Activated naive CD4-positive, alpha-beta T cell (primary cell): ENCODE measurements at places on chromosomes 12 and 14.

DNA sequence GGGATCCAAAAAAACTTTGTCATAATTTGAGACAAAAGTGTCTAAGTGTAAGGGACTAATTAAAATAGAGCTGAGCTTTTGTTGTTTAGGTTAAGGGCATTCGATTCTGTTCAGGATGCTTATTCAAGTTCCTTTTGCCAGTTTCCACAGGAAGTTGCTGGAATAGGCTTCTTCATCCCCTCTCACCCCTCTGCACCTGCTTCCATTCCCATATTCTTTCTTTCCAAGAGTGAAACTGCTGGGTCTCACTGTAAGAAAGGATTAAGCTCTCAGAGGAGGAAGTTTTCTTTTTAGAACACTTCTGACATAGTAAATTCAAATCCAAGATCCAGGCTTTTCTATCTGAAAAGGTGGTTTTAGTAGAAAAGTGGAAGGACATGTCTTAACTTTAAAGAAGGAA, 61.4 kb downstream of the POLR3B start:
- DNase-seq = no peak

- DNase-seq = peak; percentile 31
Measured at GRCh38 chr14:106845286-106846087, 1319.1 kb downstream of the TMEM121 start.

GRCh38 chr12:89618113-89618862, 90.3 kb downstream of the ATP2B1 start:
- no peak for DNase-seq

DNA sequence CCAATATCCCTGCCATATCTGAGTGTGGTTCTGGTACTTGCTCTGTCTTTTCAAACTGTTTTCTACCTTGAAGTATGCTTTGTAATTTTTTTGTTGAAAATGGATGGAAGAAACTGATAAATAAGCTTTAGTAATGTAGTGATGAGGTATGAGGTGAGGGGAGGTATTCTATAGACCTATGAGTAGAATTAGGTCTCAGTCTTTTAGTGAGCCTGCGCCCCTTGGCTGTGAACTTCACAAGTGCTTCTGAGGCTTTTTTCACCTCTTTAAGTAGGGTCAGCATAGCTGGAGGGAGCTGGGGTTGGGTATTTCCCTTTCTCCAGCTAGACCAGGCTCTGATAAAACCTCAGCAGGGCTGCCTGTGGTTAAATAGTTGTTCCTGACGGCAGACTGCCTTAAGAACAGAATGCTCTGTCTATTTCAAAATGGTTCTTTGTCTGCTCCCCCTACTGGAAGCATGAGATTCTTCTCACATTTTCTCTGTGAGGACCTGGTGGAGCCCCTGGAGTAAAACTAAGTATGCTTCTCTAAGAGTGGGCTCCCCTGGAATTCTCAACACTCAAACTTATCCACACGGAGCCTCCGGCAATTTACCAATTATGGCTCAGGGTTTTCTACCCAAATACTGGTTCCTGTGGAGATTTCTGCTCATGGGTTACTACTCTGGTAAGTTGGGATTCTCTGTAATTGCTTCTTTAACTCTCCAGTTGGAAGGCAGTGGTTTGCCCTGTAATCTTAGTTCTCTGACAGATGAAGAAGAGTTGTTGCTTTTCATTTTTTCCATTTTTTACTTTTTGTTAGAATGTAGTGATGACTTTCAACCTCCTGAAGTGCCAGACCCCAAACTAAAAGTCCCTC, 13.1 kb downstream of the KRT5 start:
- DNase-seq = no peak

GRCh38 chr12:20063116-20063515, 305.2 kb upstream of the PDE3A start:
- DNase-seq = no peak

GRCh38 chr12:56198836-56199235, 9.6 kb upstream of the SMARCC2 start:
- DNase-seq = no peak

GRCh38 chr12:12622418-12622817, 10.7 kb downstream of the CREBL2 start:
- DNase-seq = no peak

DNA sequence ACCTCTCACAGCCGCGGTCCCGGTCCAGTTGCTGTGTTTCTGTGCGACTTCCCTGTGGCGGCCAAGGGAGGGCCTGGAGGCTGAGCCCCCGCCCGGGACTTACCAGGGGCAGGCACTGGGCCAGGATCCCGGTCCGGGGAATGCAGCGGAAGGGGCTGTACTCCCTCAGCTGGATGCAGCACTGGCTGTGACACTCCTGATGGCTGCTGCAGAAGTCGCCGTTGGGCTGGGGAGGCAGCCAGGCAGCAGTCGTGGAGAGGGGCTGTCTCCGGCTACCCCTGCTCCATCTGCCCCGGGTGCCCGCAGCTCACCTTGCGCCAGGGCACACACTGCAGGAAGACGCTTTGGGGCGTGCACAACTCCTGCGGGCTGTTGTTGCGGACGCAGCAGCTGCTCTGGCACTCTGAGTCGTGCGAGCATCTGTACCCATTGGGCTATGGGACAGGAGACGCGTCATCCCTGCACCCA, 6.2 kb downstream of the LRCOL1 start:
- DNase-seq = no peak

GRCh38 chr14:32329690-32330285, 690 bp downstream of the AKAP6 start:
- DNase-seq = no peak

DNA sequence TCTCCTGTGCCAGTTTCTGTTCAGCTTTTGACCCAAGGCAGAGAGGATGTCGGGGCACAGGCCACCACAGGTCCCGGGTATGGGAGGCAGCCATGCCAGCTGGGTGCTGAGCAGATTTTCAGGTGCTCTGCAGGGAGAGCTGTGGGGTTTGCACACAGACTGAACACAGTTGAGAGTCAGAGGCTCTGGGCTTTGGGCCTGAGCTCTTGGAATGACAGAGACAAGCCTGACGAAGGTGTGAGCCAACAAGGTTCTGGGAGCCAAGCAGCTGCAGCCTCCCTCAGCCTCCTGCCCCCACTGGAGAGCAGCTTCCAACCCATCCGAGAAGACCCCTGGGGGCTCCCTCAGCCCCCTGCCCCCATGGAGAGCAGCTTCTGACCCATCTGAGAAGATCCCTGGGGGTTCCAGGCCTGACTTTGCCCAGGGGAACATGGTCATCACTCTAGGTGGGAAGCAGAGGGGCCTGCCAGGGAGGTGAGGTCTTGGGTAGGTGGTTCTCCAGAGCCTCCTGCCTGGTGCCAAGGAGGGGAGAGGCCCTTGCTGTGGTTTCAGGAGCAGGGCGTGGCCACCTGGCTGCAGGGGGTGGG, 13.8 kb downstream of the FBRSL1 start:
- DNase-seq = no peak

DNA sequence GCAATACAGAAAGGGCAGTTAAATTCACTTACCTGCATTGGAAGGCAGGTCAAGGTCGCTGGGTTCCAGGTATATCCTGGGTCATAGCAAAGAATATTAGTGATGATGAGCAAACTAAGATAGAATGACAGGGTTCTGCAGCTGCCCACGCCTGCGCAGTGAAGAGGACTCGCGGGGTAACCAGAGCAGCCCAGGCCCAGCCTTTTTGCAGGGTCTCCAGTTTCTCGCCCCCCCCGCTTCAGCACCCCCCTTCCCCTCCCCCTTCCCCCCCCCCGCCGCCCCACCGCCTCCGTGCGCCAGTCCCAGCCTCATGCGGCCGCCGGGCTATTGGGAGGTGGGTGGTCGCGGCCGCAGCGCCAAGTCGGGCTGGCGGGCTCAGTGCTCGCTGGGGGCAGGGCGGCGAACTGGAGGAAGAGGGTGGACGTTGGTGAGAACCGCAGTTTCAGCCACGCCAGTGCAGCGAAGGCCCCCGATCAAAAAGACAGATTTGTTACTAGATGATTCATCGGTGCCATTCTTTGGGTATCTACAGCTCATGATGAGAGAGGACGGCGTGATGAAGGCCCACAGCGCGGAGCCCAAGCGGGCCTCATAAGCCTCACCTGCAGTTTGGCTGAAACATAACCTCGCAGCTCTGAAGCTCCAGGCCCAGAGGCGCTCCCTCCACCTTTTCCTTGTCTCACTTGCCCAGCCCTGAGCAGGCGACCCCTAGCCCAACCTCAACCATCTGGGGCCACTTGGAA, 20.2 kb downstream of the SLC2A3 start:
- DNase-seq = no peak

DNA sequence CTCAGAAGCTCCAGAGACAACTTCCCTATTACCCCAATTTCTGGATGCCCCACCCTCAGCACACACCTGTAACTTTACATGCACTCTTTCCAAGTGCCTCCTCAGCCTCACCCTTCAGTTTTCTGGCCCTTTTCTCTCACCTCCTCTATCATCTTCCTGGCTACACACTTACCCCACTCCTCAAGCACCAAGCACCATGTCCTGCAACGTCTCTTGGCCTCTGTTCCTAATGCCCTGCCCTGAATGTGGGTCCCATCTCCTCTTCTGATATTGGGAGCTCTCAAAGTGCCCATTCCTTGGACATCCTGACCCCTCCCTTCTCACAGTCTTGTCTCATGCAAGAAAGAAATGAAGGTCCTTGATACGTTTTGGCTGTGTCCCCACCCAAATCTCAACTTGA, 1.2 kb downstream of the KRT72 start:
- DNase-seq = no peak

DNA sequence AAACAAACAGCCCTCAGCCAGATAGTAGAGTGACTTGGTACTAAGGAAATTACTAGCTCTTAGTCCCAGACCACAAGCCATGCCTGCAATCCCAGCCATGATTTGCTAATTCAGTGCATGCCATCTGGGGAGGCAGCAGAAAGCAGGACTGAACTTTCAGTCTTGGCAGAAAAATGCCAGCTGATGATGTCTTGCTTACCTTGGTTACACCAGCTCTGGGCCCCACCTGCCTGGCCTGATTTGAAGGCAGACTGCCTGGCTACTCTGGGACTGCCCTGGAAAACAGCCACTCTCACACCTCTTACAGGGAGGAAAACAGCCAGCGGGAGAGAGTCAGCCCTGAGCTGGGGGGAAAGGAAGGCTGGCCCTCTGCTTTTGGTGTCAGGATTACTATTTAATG, 4.6 kb upstream of the UNC119B start:
- DNase-seq = no peak

DNA sequence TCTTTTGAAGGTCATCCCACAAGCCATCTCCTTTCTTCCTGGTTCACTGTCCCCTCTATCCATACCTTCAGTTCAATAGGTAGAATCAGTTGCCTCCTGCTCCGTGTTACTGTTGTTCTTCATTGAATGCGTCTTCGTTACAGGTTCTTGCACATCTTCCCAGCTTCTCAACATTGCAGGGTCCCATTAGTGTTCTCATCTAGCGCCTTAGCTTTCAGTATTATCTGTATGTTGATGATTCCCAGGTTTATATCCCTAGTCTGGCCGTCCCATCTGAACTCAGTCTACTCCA, 2.0 kb downstream of the SCFD1 start:
- no peak for DNase-seq

GRCh38 chr12:105273601-105274000, 37.6 kb upstream of the APPL2 start:
- DNase-seq = no peak

DNA sequence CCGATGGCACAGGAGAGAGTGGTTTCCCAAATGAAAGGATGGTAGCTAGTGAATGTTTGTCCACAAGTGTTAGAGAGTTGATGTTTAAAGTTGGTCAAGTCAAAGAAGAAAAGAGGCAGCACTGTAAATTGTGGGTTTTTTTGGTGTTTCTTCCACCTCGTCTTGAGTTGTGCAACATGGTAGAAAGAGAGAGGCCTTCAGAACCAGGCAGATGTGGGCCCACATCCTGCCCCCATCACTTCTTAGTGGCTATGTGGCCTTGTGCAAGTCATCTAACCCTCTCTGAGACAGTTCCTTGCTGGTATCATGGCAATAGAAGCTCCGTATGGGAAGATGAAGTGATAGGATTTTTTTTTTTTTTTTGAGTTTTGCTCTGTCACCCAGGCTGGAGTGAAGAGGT, 60.8 kb downstream of the NDUFA12 start:
- no peak for DNase-seq

DNA sequence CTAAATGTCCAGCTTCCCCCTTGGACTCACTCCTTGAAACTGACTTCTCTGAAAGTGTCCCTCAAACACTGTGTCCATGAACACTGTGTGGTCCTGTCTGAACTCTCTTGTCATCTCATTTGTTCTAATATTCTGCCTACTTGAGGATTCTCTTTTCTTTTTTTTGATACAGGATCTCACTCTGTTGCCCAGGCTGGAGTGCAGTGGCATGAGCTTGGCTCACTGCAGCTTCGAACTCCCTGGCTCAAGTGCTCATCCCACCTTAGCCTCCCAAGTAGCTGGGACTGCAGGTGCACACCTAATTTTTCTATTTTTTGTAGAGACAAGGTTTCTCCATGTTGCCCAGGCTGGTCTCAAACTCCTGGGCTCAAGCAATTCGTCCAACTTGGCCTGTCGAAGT, 4.9 kb upstream of the HEBP1 start:
- DNase-seq = no peak

GRCh38 chr14:105312973-105313372, 1.6 kb upstream of the PACS2 start:
- no peak for DNase-seq

GRCh38 chr14:104143521-104144452, 5.4 kb downstream of the KIF26A start:
- DNase-seq = no peak

- DNase-seq = no peak
Measured at GRCh38 chr14:76123426-76124225, 28.1 kb upstream of the GPATCH2L start.

GRCh38 chr12:80551897-80552296, 107.9 kb downstream of the PTPRQ start:
- DNase-seq = no peak

DNA sequence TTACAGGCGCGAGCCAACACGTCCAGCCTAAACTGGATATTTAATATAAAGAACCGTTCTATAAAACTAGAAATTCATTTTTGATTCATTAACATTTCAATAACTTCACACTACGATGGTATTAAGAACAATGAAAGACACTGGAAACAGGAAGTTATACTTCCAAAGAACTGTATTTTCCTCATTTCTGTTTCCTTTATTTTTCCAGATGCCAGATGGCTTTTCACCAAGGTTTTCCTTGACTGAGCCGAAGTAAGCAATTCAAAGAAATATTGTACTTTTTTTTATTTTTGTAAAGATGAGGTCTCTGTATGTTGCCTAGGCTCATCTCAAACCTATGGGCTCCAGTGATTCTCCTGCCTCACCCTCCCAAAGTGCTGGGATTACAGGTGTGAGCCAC, 28.2 kb downstream of the EEA1 start:
- no peak for DNase-seq

- no peak for DNase-seq
Measured at GRCh38 chr12:29024117-29024516, 125.0 kb upstream of the FAR2 start.

- no peak for DNase-seq
Measured at GRCh38 chr14:21408147-21408546, 24.3 kb upstream of the SUPT16H start.
